ENCODE measurements at places on chromosomes 16 and 17. TPM values are rescaled to one million over a fixed set of nuclear protein-coding genes. Genes with fewer than 3 reads are reported as not detected.

GRCh38 chr16:65829076-65829475, 537.4 kb upstream of the CDH5 start:
- no peak for DNase-seq

DNA sequence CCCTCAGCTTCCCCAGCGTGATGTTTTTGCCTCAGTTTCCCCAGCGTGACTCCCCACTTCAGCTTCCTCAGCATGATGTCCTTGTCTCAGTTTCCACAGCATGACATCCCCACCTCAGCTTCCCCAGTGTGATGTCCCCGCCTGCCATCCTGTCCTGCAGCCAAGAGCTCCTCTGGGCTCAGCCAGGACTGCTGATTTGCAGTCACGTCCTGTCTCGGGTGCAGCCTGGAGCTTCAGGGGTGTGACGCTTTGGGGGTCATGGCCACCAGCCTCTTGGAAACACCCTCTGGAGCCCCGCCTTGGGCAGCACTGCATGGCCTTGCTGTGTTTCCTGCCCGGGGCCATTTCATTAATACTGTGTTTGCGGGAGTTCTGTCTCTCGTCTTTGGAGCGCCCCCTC, 16.5 kb upstream of the NUDT16L1 start:
- DNase-seq: peak; percentile 69

- no peak for DNase-seq
Measured at GRCh38 chr16:67543036-67543435, 14.4 kb downstream of the RIPOR1 start.

DNA sequence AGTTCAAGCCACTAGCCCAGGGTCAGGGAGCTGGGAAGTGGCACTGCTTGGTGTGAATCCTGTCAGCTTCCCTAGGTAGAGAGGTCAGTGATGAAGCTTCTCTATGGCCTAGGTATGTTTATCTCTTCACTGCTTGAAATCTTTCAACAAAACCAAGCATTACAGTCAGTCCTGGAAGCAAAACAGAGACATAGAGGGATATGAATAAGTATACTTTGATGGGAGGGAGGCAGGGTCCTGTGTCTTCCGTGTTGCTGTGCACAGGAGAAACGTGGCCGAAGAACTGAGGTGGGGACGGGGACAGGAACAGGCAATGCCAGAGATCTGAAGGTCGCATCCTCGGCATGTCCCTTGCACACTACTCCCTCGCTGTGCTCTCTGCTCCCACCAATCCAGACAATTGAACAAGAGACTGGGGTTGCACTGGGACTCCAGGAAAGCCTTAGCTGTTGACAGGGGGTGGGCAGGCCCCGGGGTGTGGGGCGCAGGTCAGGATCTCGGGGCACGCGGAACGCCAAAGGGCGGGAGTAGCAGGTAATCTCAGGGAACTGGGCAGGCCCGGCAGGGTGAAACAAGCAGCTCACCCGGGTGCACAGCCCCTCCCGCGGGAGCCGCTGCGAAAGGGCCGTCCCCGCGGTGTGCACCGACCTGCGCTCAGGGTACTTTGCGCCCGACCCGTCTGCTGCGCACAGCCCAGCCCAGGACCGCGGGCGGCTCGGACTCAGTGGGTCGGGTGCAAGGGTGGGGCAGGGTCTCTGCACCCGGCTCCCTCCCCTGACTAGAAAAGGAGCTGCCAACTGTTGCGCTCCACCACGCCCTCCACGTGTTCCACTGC, at the start of gene MT1H:
MT1H (plus strand) TSS at position 810 of the 835 bp plus-strand sequence. CDS start 71 bp downstream, outside the sequence.
- no peak for DNase-seq

Gene EARS2
- 21.1 TPM for total RNA-seq

Gene TANC2
- 9.0 TPM for total RNA-seq

Gene PPY
- not detected for total RNA-seq

Data from left ventricle myocardium inferior (tissue), 1 donor.